T-helper 9 cell (primary cell): ENCODE measurements at places on chromosomes 2 and 18.

- DNase-seq: no peak
These were observed 36.7 kb downstream of the PROC start for GRCh38 chr2:127454595-127455565.

- no peak for DNase-seq
These were observed 53.2 kb upstream of the CUL3 start for GRCh38 chr2:224638301-224638823.

- DNase-seq: no peak
These were observed 566 bp downstream of the GATA6 start for GRCh38 chr18:22169889-22170420.

DNA sequence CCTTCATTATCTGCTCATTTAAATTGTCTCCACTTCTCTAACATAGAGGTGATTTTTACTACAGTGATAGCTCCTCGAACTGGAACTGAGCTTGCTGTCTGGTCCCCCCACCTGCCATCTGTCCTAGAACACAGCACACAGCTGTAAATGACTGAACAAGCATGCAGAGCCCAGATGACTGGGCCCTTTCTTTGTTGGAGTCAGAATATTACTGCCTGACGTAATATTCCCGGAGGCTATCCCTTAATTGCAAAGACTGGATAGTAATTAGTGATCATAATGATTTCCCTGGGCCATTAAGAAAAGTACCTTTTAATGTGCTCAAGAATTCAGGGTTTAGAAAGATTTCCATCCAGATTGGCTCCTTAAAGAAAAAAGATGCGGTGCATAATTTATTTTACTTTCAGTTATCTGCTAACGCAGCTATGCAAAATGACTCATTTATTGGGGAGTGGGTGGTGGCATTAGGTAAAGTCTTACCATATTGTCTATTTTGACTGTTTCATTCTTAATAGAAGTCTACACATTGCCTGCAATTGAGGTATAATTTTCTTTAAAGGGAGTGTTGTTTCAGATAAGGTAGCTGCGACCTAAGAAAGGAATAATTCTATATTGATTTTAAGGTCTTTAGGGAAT lies 84.4 kb downstream of the MAP4K4 start:
- DNase-seq: no peak
